ENCODE measurements at places on chromosomes 3 and 15.

GRCh38 chr15:36877796-36878683, 222.3 kb downstream of the MEIS2 start:
- DNase-seq = no peak

GRCh38 chr3:13079051-13079450, 5.8 kb upstream of the IQSEC1 start:
- peak; percentile 5 for DNase-seq

DNA sequence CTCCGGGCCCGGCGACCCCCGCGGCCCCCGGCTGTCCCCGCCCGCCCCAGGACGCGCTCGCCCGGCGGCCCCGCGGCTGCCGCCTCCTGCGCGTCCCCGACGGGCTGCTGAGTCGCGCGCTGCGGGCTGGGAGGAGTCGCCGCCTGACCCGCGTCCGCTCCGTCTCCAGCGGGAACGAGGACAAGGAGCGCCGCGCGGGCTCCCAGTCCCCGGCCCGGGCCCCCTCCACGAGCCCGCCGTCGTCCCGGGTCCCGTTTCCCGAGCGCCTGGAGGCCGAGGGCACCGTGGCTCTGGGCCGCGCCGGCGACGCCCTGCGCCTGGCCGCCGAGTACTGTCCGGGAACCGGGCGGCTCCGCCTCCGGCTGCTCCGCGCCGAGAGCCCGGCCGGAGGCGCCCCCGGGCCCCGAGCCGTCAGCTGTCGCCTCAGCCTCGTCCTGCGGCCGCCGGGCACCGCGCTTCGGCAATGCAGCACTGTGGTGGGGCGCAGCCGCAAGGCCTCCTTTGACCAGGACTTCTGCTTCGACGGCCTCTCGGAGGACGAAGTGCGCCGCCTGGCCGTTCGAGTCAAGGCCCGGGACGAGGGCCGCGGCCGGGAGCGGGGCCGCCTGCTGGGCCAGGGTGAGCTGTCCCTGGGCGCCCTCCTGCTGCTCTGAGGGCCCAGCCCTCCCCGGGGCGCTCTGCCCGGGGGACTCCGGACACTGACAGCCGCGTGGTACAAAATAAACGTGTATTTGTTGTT, 1.5 kb downstream of the C2CD4A start:
- DNase-seq = no peak

DNA sequence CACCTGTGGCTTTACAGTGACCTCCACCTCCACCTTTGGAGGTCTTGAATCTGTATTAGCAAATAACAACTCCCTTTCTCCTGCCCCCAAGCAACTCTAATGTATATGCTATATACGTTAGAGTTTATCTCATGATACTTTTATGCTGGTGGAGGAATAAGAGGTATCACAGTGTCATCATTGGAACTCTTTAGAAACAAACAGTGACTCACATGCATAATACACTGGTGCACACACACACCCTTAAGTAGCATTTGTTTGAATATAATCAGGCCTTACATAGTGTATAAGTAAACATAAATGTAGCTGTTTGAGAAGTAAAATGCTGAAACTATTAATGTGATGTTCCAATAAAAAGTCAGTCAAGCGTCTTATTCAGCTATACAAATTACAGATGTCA, 280.2 kb upstream of the C2CD4B start:
- DNase-seq = peak; percentile 68

GRCh38 chr15:50872832-50873426, 35.6 kb upstream of the AP4E1 start:
- no peak for DNase-seq
